ENCODE measurements at places on chromosomes 1 and 21.

DNA sequence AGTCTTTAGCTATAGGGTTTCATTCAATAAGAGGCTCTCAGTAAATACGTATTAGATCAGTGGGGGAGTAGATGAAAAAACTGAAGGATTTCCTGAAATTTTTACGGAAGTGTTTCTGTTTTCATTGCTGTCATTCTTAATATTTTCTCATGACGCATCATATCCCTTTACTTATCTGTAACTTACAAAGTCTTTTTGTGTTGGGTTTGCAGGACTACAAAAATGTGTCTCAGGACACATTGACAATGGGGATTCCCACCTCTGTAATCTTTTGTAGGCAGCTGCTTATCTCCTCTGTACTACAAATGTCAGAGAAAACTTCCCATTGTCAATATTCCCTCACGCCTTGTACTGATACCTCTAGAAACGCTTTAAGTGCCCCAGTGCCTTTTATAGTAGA lies 35.5 kb downstream of the CRP start:
- DNase-seq, result no peak

GRCh38 chr1:232538224-232538942 lies 91.5 kb downstream of the SIPA1L2 start:
- DNase-seq, result no peak

DNA sequence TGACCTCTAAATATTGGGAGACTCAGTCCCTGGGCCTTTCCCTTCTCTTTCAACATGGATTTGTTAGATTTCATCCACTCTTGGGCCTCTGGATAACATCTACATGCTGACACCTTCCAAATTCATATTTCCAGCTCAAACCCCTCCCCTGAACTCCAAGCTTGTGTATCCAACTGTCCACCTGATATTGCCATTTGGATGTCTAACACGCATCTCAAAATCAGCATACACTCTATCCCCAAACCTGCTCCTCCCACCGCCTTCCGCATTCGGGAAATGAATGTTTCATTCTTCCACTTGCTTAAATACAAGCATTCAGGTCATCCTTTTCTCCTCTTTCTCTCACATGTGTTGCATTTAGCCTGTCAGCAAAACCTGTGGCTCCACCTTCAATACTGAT lies 17.5 kb upstream of the KAZN start:
- no peak for DNase-seq

- no peak for DNase-seq
Measured at GRCh38 chr1:7339953-7340352, 431.1 kb upstream of the VAMP3 start.

- no peak for DNase-seq
Measured at GRCh38 chr1:27314169-27314568, 7.8 kb upstream of the TMEM222 start.

GRCh38 chr1:26025517-26025916 lies 3.9 kb downstream of the EXTL1 start:
- no peak for DNase-seq

DNA sequence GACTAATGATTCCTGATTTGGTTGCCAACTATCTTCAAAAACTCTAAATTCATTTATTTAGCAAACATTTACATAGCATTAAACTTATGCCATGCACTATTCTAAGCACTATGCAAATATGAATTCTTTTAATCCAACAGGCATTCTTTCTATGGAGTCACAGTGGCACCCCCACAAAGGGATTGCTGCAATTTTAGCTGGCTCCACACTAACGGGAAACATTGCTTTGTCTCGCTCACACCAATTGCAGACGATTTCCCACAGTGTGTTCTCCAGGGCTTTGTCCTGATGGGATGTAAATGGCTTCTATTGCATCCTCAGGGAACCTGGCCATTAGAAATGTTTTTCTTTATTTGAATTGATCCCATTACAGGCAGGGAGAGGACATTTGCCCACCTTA lies 259.1 kb downstream of the BARHL2 start:
- DNase-seq, result no peak

DNA sequence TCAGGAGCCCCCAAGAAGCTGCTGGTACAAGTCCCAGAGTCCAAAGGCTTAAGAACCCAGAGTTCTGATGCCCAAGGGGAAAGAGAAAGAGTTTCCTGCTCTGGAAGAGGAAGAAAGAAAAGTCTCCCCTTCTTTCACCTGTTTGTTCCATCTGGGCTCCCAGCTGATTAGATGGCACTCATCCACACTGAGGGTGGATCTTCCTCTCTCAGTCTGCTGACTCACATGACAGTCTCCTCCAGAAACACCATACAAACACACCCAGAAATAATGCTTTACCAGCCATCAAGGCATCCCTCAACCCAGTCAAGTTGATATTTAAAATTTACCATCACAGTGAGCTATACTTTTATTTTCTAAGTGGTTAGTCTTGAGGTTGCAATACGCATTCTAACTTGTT lies 257.9 kb downstream of the PAPPA2 start:
- DNase-seq, result no peak

DNA sequence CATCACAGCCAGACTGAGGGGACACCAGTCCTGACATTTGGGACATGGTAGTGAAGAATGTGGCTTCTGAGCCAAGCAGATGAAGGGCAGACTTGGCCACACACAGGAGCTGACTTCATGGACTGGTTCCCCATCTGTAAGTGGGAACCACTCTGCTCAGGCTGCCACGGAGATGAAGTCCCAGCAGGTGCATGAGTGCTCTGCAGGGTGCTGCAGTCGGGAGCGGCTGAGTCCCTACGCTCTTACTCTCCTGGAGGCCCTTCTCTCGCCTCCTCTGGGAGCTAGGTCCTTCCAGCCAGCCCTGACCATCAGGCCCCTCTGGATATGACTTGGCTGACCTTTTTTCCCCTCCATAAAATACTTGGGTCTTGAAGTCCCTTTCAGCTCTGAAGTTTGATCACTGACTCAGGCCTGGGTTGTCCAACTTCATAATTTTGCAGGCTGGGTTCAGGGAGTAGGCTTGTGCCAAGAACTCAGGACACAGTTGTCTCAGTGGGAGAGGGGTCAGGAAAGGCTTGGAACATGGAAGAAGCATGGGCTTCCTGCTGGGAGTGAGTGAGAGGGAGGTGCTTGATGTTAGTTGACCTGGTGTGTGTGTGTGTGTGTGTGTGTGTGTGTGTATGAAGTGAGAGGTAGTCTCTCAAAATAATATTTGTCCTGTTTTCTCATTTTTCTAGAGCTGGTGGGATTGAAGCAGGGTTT lies 21.0 kb upstream of the EPS8L3 start:
- no peak for DNase-seq

DNA sequence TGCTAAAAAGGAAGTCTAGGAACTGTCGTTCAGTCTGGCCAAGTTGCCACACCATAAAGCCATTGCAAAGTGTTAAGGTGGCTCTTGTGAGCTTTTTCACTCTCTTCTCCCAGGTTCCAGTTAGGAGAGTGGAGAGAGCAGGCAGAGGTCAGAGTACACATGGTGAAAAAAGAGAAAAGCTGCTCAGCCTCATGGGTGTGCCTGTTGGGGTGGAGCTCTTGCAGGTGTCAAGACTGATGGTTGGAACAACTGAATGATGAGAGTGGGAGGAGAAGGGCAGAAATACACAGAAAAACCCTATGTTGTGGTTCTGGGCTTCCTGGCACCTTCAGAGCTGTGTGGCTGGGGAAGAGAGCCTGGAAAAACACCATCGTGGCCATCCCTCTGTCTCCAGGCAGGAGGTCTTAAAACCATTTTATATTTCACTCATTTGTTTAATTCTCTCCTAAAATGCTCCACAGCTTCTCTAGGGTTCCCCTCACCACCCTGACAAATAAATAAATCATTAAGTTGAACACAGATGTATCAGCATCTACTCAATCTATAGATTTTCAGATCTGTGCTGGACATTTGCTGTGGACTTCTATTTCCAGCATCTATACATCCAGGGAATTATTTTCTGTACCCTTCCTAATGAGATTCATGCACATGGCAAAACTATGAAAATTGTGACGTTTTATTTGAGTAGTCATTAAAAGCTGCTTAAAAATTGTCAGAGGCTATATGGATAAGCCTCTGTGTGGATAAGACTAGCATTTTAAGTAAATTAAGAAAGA lies 17.5 kb downstream of the UBASH3A start:
- DNase-seq, result peak; percentile 61

GRCh38 chr1:28518745-28519341 lies 13.0 kb downstream of the RCC1 start:
- DNase-seq, result peak; percentile 63

GRCh38 chr1:150881331-150882070 lies 5.1 kb upstream of the ARNT start:
- DNase-seq, result no peak

DNA sequence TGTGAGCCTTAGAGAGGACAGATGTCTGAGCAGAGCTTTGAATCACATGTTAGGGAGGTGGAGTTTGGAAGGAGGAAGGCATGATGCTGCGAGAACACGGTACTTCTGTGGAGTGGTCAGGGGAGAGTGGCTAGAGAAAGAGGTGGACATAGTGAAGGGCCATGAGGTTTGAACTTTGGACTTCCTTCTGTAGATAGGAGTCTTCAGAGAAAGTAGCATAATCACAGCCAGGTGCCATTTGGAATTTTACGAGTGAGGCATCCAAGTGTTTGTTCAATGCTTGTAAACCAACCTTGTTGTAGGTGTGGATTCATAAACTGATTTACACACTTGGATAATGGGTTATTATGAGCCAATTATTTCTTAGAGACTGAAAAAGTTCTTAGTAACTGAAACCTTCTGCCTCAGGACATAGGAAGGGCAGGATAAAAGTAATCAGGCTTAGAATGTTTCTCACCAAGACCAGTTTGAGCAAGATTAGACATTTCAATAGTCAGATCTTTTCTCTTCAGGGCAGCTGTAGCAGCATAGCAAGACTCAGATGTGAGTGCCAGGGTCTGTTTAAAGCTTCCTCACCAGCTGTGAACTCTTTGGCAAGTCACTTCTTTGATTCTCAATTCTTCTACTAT lies 83.5 kb upstream of the HMCN1 start:
- DNase-seq, result no peak

DNA sequence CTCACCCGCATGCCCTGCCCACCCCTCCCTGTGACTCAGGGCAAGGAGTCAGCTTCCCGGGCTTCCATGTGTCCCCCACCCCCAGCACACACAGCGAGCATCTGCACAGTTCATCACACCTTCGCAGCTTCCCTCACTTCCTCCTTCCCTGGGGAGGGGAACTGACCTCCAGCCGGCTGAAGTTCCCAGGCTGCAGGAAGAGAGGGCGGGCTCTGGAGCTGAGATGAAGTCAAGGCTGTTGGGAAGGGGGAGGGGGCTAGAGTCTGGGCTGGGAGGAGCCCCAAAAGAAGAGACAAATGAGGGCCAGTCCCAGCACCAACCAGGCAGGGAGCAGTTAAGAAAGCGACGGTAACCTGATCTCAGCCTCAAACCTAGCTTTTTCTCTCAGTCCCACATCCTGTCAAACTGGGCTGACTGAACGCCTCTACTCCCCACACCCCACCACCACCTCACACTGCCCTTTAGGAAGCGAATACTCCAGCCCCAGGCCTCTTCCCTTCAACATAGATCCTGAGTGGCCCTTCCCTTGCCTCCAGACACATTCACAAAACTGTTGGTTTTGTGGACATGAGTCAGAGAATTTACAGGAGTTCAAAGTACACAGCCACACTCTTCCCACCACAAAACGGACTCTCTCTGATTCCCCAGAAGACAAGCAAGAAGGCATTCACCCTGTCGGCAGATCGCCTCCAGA lies 1.8 kb downstream of the RHOC start:
- peak; percentile 61 for DNase-seq

GRCh38 chr1:160839746-160840145 lies 22.9 kb downstream of the CD244 start:
- no peak for DNase-seq

DNA sequence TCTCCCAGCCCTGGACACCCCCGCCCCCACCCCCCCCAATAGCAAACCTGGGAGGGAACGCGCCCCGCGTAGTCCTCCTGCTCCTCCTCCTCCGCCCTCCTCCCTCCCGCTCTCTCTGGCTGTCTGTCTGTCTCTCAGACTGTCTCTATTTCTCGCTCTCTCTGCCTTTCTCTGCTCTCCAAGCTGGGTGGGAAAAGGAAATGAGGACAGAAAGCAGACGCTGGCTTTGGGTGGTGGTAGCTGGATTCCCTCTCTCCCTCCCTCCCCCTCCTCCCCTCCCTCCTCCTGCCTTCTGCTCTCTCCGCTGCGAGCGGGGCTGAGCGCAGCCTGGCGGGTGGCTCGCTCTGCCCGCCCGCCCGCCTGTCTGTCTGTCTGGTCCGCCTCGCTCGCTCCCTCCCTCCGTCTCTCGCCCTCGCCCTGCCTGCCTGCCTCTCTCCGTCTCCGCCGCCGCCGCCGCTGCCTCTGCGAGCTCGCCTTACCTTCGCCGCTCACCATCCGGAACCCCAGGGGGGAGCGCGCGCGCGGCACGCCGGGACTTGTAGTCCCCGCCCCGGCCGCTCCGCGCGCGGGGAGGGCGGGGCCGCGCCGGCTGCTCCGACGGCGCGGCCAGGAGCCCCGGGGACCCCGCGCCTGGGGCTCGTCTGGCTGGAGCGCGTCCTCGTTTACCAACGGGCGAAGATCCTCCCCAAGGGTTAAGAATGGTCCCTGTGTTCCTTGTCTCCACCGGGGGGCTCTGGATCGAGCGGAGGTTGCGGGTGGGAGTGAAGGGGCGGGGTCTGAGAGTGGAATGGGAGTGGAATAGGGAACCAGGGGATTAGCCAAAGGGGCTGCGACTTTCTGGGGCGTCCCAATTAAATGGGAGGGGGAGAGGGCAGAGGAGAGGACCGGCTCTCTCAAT lies at the start of gene AHDC1:
Gene AHDC1, minus strand, starts transcription at position 464 of the 898 bp plus-strand sequence. CDS start 52,029 bp downstream, outside the sequence.
- DNase-seq, result peak; percentile 94

DNA sequence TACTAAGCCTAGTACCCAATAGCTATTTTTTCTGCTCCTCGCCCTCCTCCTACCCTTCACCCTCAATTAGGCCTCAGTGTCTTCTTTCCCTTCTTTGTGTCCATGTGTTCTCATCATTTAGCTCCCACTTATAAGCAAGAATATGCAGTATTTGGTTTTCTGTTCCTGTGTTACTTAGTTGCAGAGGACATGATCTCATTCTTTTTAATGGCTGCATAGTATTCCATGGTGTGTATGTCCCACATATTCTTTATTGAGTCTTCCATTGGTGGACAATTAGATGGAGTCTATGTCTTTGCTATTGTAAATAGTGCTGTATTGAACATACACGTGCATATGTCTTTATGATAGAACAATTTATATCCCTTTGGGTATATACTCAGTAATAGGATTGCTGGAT lies 106.9 kb upstream of the NR5A2 start:
- DNase-seq, result no peak

- DNase-seq, result no peak
Measured at GRCh38 chr1:6248161-6248776, 4.3 kb downstream of the HES3 start.

GRCh38 chr1:23214640-23215039 lies 2.7 kb downstream of the HTR1D start:
- DNase-seq, result no peak

- DNase-seq, result no peak
Measured at GRCh38 chr1:101325144-101325543, 88.3 kb downstream of the S1PR1 start.

DNA sequence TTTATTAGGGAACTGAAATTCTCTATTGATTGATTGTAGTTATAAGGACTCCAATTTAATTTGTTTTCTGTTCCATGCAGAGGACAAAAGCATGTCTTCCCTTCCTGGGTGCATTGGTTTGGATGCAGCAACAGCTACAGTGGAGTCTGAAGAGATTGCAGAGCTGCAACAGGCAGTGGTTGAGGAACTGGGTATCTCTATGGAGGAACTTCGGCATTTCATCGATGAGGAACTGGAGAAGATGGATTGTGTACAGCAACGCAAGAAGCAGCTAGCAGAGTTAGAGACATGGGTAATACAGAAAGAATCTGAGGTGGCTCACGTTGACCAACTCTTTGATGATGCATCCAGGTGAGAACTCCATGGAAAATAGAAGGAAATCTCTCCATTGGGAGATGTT lies 1.5 kb downstream of the SETDB1 start:
- no peak for DNase-seq
